ENCODE measurements at places on chromosomes 12 and 14. TPM values are rescaled to one million over a fixed set of nuclear protein-coding genes. Genes with fewer than 3 reads are reported as not detected.

DNA sequence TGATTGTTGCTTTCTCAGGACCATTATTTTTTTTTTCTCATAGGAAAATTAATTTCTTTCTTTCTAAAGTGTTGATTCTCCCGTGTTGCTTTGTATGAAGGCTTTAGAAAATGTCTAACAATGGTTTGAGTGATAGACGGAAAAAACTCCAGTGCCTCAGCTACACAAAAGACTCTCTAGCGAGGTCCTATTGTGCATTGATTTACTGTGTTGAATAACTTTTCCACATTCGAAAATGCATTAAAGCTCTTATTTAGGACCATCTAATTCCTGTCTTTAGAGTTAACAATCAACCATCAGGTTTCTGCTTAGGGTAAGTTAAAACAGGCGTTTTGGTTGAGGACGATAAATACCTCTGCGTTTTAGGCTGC is 99.6 kb downstream of the PTPN11 start:
- no peak for DNase-seq

GRCh38 chr12:132152411-132152821 is 8.2 kb downstream of the NOC4L start:
- no peak for DNase-seq

DNA sequence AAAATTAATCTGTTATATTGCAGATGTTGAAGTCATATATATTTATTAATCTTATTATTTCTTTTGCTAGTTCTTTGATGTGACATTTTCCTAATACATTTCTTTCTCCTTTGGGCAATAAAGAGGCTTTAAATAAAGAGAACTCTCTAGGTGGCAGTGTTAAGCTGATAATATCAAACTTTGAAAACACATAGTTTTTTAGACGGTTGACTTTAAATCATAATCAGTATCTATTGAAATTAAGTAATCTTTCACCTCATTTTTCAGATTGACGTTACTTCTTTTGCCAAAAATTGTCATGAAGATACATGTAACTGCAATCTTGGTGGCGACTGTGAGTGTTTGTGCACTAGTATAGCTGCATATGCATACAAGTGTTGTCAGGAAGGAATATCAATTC is 130.8 kb upstream of the PTPRQ start:
- no peak for DNase-seq

- DNase-seq, result no peak
Measured at GRCh38 chr14:83467811-83468210, 1934.2 kb upstream of the SEL1L start.

DNA sequence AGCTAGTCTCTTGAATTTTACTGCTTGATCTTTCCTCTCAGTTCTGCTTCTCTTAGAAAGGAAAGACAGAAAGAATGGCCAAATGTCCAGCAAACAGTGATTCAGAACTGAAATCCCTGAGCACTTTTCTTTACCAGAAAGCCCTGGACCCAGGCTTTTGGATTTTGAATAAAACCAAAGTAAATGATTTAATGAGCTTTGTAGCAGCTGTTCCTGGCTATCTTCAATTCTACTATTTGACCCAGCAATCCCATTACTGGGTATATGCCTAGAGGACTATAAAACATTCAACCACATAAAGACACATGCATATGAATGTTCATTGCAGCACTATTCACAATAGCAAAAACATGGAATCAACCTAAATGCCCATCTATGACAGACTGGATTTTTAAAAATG is 187.2 kb downstream of the PRKD1 start:
- no peak for DNase-seq

DNA sequence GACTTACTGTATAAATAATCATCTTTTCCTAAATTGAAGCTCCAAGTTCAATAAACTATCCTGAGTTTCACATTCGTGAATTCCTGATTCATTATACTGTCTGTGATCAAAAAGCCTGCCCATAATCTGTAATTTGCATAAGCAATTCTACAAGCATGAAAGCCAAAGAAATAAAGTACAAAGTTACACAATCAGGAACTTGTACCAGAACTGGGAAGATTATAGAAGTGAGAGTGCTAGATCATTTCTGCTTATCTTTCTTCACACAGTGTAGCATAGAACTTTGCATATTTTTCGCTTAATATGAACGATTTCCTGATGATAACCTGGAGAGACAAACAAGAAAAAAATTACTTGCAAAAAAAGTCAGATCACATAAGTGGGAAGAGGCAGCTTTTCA is 308.2 kb downstream of the C12orf50 start:
- DNase-seq, result no peak

- no peak for DNase-seq
Measured at GRCh38 chr12:124230789-124231188, 64.1 kb upstream of the RFLNA start.

- DNase-seq, result no peak
Measured at GRCh38 chr14:33165144-33165925, 226.7 kb downstream of the NPAS3 start.

DNA sequence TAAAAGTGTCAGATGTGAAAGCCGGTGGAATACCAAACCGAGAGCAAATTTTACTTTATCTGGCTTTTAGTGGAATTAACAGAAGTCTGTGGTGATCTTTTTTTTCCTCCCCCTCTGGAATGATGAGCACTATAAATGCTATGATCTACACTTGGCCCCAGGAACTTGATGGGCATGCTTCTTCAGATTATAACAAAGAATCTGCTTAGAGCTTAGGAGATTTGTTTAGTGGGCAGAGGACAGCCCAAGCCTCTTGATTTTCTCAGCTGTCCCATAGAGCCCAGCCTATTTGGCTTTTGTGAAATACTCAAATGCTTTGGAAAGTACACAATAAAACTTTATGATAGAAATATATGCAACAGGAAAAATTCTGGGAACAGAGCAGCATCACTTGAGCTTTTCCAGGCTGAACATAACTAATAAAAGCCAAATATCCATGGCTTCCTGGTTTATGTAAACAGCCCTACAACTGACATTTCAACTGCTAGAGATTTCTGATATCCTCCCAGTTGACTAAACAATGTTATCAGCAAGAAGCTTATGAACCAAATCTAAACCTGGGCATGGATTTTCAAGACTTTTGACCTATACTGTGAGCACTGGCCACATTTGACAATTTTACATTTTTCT is 149.6 kb downstream of the PLXNC1 start:
- no peak for DNase-seq

Gene SLIRP
- 194 TPM for total RNA-seq

Gene HSPB8
- total RNA-seq, result 1.4 TPM

Gene NFE2
- total RNA-seq, result 0.30 TPM

Gene ARMH4
- 2.8 TPM for total RNA-seq

All from colonic mucosa (tissue), 4 donors.